ENCODE measurements at places on chromosomes 5 and 9.

GRCh38 chr5:72608926-72609325 lies 101.7 kb upstream of the ZNF366 start:
- H3K27ac ChIP-seq = no peak overlapping the region
- no peak overlapping the region for H3K4me3 ChIP-seq
- H3K4me1 ChIP-seq = no peaks in the 10 kb centered on the region

DNA sequence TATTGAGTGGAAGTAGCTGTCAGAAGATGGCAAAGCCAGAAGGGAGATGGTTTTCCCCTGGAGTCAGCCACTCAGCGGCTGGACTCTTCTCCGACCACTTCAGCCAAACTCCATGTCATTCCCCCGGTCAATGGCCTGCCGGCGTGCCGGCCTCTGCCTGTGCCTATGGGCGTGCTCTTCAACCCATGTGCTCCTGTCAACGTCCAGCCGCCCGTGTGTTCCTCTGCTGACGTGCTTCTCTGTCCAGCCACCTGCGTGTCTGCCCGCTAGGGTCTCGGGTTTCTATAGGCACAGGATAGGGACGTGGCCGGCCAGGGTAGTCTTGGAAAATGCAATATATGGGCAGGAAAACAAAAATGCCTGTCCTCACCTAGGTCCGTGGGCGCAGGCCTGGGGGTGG lies 77.7 kb upstream of the RUFY1 start:
- H3K27ac ChIP-seq = no peak overlapping the region
- no peaks in the 10 kb centered on the region for H3K27me3 ChIP-seq
- no peaks in the 10 kb centered on the region for H3K36me3 ChIP-seq
- no peaks in the 10 kb centered on the region for H3K4me1 ChIP-seq
- no peak overlapping the region for H3K4me3 ChIP-seq
- DNase-seq = peak; percentile 55

DNA sequence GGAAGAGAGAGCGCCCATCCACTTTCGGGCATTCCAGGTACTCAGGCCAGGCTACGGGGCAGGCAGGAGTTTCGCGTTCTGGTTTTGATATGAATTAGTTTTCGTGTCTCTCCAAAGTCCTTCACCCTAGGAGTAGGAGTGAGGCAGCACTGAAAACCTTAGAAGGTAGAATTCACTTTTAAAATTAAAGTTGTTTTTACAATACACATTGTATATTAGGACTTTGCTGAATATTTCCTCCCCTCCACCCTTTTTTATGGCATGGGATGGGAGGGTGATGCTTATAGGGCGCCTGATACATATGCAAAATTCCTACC lies 747 bp downstream of the ITGA1 start:
- H3K4me1 ChIP-seq = peaks cover 10% of the 10 kb centered on the region
- H3K27ac ChIP-seq = peak overlapping the region; percentile 98
- no peaks in the 10 kb centered on the region for H3K36me3 ChIP-seq

DNA sequence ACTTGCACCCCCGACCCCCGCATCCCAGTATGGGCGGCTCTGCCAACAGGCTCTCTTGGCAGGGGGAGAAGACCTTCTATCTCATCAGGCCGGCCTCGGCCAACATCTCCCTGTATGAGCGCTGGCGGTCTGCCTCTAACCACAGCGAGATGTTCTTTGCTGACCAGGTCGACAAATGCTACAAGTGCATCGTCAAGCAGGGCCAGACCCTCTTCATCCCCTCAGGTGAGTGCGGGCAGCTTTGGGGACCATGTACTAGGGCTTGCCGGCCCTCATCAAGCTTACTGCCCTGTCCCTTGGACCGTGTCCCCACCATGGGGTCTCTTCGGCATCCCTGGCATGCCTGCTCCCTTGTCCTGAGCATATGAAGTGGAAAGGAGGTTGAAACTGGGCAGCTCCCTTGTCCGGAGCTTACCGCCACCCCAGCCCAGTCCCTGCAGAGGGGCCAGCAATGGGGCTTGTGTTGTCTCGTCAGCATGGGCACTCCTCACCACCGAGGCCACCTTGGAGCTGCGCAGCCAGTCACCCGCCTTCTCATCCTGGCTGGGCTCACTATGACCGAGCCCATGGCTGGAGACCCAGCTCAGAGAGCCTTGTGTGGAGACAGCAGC lies 78.1 kb downstream of the PHF2 start:
- peaks cover 9% of the 10 kb centered on the region for H3K36me3 ChIP-seq
- H3K4me3 ChIP-seq = no peak overlapping the region
- DNase-seq = peak; percentile 40
- H3K27ac ChIP-seq = no peak overlapping the region

DNA sequence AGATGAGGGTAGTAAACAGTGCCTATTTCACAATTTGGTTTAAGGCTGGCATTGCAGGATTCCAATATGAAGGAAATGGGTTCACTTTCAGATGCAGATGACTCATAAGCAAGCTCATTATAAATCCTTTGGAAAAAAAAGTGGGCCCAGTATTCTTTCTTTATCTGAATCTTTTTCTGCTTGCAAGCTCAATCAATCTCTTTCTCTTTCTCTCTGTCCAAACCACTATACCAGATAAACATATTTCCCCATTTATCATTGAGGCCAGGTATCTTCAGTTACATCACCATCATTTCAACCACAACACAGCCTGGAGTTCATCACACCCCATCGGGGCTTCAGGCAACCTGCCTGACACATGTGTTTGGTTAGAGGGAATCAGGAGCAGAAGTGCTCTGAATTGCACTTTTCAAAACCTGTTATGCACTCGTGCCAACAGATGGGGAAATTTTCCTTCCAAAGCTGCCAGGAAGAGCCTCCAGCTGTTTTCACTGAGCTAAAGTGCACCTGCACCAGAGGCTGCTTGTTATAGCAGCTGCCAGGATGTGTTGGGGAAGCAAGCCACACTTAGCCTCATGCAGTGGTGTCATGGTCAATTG lies 30.0 kb upstream of the MAMDC2 start:
- no peaks in the 10 kb centered on the region for H3K4me1 ChIP-seq
- no peaks in the 10 kb centered on the region for H3K36me3 ChIP-seq
- DNase-seq = no peak
- no peaks in the 10 kb centered on the region for H3K27me3 ChIP-seq
